ENCODE measurements at places on chromosomes 6 and 20.

DNA sequence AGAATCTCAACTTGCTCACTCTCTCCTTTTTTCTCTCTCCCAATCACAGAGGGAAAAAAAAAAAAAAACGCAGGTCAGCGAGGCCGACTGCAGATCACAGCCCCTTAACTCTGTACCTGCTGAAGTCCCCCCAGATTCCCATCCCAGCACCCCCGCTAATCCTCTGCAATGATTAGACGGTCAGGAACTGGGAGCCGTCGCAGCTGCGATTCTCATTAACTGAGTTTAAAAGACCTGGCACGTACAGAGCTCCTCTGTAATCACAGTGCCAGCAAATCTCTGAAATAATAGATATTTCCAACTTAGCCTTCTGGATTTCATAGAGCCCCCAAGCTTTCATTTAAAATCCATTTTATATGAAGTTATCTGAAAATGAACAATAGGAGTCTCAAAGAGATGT lies 84.4 kb downstream of the ANKRD60 start:
- no peak for DNase-seq

DNA sequence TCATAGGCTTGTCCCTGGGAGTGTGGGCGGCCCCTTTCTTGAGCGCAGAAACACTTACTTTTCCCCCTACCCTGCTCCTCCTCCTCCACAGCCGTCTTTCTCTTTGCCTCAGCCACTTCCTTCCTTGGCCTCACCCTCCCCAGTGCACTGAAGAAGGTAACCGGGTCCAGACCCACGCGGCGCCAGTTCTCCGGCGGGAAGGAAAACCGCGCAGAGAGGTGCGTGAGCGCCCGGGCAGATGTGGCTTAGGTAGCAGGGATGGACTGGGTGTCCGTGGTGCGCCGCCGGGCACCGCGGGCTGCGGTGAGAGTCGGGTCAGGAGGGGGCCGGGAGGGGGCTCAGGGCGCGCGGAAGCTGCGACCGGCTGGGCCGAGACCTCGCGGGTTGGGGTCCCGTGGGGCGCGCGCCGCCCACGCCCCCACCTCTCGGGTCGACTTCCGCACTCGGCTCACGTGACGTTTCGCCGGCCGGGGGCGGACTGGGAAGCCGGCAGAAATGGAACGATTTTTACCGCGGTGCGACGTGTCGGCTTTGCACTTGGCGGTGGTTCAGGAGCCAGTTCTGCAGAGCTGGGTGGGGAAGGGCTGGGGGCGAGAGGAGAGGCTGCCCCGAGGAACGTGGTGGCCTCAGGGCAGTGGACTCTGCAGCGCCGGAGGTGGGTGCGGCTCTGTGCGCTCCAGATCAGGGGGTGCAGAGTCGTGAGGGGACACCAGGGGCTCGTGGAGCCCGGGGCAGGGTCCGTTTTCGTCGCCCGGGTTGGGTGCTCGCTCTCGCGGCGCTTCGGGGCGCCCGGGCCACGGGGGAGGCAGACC lies at the start of gene ABRACL:
Gene ABRACL (plus strand): TSS at position 88 of the 812 bp plus-strand sequence. CDS start 5,416 bp downstream, outside the sequence.
- DNase-seq, result peak; percentile 87

- DNase-seq, result no peak
These were observed 98.7 kb upstream of the LRFN2 start for GRCh38 chr6:40685862-40686261.

DNA sequence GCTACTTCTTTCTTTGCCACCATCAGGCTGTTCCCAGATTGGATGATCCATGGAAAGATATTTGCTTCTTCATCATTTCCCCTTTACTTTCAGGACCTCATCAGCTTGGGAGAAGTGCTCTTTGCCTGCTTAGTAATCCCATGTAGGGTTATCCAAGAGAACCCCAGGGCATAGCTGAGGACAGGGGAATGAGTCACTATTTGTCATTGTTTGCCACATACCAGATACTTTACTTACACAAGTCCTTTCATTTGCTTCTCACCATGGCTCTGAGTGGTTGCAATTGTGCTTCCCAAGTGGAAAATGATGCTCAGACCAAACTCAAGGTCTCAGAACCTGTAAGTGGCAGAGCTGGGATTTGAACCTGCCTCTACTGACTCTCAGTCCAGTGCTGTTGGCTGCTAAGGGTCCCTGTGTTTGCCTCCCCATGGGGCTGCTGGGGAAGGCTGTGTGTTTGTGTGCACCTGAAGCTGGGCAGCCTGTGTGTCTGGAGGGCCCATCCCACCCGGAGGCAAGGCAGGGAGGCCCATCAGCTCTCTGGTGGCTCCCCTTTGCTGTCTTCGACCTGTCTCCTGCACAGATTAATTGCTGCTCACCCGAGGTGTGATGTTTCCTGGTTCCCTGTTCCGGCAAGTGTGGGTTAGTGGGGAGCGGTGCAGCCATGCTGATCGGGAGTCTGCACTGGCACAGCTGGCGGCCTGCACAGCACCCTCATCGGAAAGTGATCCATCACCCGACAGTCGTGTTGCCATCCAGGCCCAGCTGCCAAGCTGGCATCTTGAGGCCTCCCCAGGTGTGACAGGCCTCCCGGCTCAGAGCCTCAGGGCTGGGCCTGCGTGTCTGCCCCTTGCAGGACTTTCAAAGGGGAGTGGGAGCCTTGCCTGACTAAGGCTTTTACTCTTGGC lies 228.8 kb downstream of the DHX35 start:
- DNase-seq, result no peak

DNA sequence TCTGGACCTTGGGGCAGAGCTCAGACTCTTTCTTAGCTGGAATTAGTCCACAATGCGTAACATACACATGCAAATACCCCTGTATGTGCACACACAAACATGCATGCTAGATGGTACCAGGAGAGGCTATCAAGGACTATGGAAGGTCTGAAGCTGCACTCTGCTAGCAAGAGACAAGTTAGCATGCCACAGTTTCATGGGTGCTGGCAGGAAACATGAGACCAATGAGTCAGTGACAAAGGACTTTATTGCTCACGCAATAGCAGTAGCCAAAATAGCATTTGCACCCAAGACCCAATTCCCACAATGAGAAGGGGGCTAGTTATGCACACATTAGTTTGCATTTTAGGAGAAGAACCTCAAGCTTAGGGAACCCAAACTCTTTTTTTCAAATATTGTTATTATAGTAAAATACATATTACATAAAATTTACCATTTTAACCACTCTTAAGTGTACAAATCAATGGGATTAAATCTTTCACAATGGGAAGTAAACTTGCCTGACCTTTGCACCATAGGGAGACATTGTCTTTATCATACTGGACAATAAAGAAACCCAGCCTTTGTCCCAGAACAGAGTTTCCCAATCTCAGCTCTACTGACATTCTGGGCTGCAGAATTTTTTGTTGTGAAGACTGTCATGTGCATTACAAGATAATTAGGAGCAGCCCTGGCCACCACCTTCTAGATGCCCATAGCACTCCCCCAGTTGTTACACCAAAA lies 69.1 kb downstream of the NRSN1 start:
- no peak for DNase-seq

- no peak for DNase-seq
These were observed 139.6 kb downstream of the MAP3K4 start for GRCh38 chr6:161130967-161131766.

DNA sequence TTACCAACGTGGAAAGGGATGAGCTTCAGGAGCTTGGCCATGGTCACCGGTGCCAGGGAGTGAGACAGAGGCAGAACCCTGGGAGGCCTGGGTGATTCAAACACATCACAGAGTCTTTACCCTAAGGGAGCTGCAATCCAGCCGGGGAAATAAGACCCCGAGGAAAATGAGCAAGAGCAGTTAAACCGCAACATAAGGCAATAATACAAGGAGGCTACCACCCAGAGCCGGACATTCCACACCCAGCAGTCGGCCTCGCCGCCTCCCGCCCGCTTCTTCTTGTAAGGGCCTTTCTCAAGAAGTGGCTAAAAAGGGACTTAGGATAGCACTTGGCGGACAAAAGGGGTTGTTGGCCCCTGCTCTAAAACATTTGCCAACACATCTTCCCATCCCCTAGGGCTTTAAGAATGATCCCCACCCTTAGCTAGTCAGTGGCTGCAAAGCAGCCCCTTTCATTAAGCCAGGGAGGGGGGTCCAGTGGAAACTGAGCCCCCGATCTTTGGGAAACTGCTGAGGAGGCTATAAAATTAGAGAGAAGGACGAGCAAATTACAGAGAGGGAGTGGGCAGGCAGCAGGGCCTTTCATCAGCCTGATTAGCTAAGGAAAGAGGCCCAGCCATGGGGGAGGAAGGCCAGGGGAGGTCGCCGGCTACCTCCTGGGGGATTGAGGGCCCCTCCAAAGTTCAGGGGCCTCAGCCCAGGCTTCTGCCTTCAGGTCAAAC lies 34.3 kb downstream of the SNX5 start:
- no peak for DNase-seq

DNA sequence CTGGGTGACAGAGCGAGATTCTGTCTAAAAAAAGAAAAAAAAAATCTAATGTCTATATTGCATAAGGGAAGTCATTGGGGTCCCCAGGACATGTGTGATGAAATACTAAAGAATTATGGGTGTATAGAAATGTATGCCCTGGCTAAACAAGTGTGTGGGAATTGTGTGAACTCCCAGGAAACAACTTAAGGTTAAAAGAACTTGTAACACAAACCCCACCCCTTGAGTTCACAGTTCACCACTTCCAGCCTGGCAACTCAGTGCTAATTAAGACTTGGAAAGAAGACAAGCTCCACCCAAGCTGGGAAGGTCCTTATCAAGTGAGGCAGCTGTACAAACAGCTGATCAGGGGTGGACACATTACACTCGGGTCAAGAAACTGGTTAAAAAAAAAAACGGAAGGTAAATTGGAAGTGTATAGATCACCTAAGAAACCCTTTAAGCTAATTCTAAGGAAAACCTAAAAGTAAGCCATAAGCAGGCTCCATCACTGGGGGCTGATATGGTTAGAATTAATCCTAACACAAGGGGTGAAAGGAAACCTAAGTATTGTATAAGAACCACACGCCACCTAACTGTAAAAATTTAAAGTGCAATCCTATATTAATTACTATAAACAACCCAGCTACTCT lies 25.2 kb downstream of the HLA-A start:
- DNase-seq, result no peak

- no peak for DNase-seq
These were observed 930.5 kb upstream of the FLRT3 start for GRCh38 chr20:15267935-15268334.

DNA sequence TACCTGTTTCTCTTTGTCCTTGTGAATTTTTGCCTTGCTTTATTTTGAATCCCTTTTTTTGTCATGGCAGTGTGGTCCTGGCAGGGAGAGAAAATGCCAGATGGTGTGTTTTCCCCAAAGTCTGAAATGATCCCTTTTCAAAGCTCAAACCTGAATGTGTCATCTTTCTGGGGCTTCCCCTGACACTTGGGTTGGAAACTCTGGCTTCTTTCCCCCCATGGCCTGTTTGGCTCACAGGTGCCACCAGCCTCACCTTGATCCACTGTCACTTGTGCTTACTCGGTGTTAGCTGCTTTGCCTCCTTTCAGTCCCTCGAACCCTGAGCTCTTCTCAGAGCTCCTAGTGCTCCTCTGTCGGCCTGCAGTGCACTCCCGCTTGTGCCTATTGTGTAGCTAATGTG lies 22.3 kb downstream of the MYBL2 start:
- DNase-seq, result no peak

GRCh38 chr6:135624402-135625295 lies 127.1 kb upstream of the AHI1 start:
- DNase-seq, result no peak

GRCh38 chr6:45691426-45691825 lies 313.7 kb upstream of the SUPT3H start:
- DNase-seq, result no peak

- DNase-seq, result no peak
These were observed 210.9 kb downstream of the TINAG start for GRCh38 chr6:54519161-54519560.

- DNase-seq, result no peak
These were observed 229.6 kb downstream of the LY86 start for GRCh38 chr6:6818078-6818639.

DNA sequence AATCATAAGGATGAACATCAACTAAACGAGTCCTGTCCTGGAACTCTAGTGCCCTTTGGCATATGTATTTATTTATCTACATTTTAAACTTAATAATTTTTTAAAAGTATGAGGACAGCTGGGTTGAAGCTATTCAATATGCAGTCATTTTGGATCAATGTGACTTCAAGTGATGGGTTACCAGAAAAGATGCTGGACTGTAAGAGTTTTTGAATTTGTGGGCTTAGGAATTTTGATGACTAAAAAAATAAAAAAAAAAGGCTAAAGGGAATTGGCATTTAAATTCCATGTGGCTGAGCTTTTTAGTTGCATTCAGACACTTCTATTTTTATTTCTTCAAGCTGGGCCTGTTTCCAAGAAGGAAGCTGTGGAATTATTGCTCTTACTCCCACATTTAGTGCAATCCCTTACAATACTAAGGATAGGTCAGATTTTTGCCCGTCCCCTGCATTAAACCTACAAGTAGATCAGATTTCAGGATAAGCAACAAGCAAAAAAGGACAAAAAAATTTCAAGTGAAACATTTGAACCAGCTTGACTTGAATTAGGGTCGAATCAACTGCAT lies 704.2 kb upstream of the CITED2 start:
- DNase-seq, result no peak

GRCh38 chr6:30487926-30488325 lies 1.4 kb upstream of the HLA-E start:
- DNase-seq, result no peak

GRCh38 chr20:61311656-61312387 lies 59.8 kb downstream of the CDH4 start:
- no peak for DNase-seq

- DNase-seq, result no peak
These were observed 41.9 kb downstream of the PLEKHG1 start for GRCh38 chr6:150641398-150642139.

- peak; percentile 96 for DNase-seq
These were observed at the start of gene EEF1E1 for GRCh38 chr6:8102122-8102958. Gene EEF1E1 (minus strand): TSS chr6:8102548. CDS start chr6:8102521, 27 bp downstream.

- no peak for DNase-seq
These were observed 663 bp downstream of the COQ3 start for GRCh38 chr6:99393366-99393697.

DNA sequence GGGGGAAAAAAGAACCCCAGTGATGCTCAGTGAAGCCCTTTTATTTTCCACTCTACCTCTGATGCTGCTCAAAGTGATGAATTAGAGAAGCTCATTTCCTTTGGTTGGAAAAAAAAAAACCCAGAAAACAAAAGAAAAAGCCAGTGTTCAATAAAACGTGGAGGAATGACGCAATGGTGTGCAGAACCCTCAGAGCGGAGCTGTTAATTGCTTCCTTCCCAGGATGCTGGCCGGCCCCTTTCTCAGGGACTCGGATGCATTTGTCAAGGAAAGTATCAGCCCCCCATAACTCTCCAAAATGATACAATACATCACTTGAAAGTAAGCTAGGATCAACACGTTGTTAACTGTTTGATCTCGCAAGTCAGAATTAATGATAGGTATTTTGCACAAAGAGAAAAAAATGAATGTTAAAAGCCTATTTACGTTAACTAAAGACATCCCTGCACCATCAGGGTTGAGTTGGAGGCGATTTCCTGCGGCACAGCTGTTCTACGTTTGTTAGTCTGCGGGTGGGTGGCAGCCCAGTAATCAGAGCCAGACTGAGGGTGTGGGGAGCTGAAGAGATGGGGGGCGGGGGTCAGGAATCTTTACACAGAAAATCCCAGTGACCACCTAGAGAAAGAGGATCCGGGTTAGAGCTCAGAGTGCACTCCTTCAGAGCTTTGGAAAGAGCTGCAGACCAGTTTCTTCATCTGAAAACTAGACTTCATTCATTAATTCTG lies 132.4 kb downstream of the BMP7 start:
- DNase-seq, result no peak

Data from activated CD8-positive, alpha-beta memory T cell treated with anti-CD3 and anti-CD28 coated beads, Interleukin-2, amount 50 U/mL, for 48 hours (primary cell).